Stimulated activated CD4-positive, alpha-beta T cell treated with anti-CD3 and anti-CD28 coated beads, Interleukin-15, amount 100 ng/mL, for 1 hour (primary cell): ENCODE measurements at places on chromosomes 6 and 20.

DNA sequence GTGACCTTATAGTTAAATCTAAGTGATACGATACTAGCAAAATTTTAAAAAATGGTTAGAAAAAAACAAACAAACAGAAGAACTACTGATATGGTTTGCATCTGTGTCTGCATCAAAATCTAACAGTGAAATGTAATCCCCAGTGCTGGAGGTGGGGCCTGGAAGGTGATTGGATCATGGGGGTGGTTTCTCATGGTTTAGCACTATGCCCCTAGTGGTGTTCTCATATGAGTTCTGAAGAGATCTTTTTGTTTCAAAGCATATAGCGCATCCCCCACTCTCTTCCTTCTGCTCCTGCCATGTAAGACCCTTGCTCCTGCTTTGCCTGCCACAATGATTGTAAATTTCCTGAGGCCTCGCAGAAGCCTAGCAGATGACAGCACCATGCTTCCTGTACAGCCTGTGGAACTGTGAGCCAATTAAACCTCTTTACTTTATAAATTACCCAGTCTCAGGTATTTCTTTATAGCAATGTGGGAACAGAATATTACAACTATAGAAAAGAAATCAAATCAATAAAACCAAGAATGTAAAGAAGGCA, 5.4 kb downstream of the FBXL4 start:
- no peak for DNase-seq

DNA sequence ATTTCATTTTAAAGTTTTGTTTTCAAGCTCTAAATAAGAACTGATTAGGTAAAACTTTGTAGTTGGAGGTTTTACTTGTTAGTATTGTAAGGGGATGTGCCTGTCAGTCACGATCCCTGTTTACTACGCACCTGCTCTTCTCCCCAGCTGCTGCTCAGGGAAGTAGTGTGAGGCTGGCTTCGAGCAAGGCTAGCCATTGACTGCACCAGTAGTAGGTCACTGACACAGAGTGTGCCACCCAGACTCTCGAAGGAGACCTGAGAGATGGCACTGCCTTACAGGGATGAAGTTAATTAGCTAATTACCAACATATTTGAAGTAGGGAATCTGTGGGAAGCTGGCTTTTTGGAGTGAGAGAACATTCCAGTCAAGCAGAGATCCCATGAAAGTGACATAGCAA, 89.2 kb downstream of the DNAH8 start:
- no peak for DNase-seq

- DNase-seq = no peak
These were observed 36.1 kb downstream of the EFCAB8 start for GRCh38 chr20:32894711-32895355.

- DNase-seq = no peak
These were observed 2.8 kb upstream of the OOEP start for GRCh38 chr6:73372516-73372915.

DNA sequence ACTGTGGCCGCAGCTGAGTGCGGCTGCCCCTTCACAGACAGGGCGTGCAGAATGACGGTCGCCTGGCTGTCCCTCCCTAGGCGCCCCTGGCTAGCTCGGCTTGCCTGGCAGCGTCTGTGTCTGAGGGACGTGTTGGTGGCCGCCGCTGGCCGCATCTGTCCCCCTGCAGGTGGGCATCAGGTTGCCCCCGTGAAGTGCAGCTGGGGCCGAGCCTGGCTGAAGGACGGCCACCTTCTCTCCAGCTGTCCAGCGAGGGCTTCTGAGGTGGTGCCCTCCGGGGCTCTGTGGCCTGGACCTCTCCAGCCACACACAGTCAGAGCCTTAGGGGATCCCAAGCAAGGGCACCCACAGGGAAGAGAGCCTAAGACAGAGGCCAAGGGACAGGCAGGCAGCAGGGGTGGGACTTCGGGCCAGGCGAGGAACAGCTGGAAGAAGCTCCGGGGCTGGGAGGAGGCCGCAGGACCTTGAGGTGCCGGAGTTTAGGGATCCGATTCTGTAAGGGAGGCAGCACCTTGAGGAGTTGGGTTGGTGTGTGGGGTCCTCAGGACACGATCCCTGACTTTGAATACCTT, 89.0 kb upstream of the EPB41L1 start:
- DNase-seq = no peak

- DNase-seq = no peak
These were observed 118.9 kb upstream of the NHSL1 start for GRCh38 chr6:138618168-138618567.

- no peak for DNase-seq
These were observed 118.5 kb upstream of the JAG1 start for GRCh38 chr20:10792291-10792690.

- no peak for DNase-seq
These were observed 1.1 kb upstream of the USP49 start for GRCh38 chr6:41896281-41896680.

GRCh38 chr6:50891290-50891689, 72.6 kb downstream of the TFAP2B start:
- DNase-seq = no peak

DNA sequence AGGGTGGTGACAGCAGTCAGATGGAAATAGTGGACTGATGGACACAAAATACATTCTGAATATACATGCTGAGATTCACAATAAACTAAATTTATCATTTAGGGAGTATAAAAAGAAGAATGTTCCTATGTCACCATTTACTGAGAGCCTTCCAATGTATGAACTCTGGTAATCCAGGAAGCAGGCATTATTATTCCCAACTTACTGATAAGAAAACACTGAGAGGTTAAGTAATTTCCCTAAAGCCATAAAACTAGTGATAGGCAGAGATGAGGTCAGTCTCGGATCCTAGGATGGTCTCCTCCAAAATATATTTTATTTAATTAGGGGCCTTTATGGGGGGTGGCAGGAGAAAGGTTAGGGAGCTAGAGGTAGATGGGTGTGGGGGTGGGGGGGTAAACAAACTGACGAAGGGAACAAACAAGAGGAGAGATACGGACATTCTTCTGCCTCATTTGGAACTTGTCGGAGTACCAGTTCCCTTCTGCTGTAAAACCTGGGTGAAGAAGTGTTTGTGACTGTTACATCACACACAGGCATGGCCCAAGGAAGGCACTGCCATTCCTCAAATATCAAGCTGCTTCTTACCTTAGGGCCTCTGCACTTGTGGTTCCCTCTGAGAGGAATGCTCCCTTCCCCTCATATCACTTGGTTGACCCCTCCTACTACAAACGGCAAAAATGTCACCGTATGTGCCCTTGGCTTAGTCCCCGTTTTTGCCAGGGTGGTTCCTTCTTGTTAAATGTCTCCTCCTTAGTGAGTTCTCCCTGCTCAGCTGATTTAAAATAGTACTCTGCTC, 6.7 kb downstream of the SAYSD1 start:
- no peak for DNase-seq

- no peak for DNase-seq
These were observed 50.6 kb downstream of the SLC22A3 start for GRCh38 chr6:160398674-160399271.

DNA sequence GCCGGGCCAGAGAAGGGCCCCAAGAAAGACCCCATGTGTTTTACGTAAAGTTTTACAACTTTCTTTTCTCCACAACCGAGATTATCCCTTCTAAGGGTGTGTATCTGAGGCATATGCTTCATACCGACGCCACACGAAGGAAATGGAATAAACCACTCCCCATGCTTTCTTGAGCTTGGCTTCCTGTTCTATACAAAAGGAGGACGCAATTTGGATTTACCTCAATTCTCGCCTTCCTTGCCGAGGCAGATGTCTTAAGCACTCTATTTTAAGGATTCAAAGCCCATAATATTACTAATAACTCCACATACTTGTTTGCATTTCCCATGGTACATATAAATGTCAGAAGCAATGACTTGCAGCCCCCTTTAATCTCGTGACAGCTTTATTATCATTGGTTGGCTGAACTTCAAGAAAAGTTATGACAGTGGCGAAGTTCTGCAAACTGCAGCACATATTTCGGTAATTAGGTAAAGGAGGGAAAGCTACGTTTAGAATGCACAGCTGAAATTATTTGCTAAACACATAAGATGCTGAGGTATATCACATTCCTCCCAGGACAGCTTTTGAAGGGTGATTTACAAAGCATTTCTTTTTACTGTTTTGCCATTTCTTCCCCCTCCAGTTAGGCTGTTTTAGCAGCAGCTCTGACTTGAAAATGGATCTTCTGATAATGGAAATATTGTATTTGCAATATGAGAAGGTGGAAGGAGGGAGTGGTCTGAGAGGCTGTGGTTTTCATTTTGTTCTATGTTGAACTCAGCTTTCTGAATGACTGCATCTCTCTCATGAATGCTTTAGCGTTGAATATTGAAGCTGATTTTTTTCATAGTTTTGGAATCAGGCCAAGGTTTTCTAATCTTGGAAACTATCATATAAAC, 330.5 kb downstream of the EPHA7 start:
- DNase-seq = no peak

DNA sequence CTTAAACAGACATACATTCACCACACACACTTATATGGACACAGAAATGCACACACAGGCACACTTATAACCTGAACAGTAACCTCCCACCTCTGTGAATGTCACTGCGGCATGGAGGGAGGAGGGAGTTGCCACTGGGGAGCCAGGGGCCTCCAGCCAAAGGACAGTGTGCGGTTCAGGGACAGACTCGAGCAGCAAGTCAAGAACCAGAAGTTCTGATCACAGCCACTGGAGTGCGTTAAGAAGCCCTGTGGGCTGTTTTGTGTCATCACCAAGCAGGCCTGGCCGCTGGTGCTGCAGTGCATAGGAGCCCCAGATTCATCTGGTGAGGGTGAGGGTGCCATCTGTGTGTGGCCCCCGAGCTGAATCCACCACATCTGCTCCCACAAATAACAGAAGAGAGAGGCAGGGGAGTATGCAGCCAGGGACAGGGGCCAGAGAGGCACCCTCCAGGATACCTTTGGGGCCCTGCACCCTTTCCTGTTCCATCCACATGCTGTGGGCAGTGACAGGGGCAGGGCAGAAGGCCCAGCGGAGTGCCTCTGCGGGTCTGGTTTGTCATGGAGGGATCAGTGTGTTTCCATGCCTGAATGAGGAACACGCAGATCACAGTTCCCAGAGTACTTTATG, 20.3 kb downstream of the SYNDIG1 start:
- no peak for DNase-seq

- DNase-seq = no peak
These were observed 44.8 kb downstream of the AGPAT4 start for GRCh38 chr6:161228921-161229591.

DNA sequence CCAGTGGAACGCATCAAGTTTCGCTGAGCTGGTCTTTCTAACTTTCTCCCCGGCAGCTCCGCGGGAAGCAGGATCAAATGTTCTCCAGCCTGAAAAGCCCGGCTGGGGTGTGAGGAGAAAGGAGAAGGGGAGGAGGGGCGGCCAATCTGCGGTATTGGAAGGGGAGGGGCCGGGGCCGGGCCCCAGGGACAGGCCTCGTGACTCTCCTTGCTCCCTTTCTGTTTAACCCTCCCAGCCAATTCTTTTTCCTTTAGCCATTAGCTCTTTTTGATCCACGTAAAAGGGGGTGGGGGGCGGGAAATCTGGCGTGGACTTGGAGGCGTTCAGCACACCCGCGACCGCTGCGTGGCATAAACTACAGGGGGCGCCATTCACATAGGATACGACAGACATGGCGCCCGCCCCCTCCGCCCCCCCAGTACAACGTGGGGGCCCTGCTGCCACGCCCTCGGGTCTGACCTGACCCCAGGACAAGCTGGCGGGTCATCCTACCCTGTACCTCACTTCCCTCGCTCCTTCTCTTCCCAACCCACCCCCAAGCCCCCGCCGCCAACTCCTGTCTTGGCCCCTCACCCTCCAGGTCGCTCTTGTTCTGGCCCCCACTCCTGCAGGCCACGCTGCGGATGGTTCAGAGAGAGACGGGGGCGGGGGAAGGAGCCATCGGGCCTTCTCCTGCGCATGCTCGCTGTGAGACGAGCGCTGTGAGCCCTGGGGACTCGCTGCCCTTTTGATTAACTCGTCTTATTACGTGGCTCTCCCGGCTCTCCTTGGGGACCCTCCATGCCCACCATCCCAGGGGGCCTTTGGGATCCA, 7.8 kb upstream of the MDGA1 start:
- peak; percentile 45 for DNase-seq

DNA sequence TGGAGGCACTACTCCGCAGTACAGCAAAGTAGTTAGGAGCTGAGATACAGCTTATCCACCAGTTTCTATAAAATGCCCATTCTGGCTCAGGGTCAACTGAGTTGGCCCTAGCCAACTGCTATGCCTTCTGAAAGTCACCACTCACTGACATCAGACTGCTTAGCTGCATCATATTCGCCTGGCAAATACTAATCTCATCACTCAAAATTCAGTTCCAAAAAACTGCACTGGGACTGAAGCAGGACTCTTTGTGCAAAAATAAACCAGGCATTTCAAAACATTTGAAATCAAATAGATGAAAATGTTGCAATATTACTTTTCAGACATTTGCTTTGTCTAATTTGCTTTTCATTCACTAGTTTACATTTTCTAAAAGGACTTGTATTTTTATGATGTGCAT, 230.0 kb downstream of the ALDH8A1 start:
- DNase-seq = no peak

DNA sequence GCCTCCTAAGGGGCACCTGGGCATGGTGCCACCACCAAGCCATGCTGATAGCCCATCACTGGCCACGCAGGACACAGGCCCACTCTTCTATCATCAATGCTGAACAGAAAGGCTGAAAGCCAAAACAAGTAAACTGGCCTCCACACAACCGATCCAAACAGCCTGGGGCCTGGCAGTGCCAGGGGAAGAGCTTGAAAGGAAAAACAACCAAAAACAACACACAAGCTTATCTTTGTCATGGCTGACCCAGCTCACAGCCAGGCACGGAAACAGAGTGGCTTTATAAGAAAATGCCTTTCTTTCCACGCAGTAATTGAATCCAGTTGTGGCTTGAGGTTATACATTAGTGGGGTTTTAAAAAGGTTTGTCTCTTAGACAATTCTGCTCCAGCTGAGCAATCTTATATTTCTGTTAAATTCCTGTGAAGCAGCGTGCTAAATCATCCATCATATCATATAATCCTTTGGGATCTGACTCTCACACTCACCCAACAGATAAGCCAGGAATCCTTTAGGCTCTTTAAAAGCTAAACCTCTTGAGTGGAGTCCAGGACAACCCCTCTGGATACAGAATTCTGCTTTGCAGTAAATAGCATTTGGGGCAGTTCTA, 65.4 kb upstream of the SLC22A16 start:
- no peak for DNase-seq

- DNase-seq = no peak
These were observed 34.1 kb downstream of the SERPINB1 start for GRCh38 chr6:2807342-2808090.

DNA sequence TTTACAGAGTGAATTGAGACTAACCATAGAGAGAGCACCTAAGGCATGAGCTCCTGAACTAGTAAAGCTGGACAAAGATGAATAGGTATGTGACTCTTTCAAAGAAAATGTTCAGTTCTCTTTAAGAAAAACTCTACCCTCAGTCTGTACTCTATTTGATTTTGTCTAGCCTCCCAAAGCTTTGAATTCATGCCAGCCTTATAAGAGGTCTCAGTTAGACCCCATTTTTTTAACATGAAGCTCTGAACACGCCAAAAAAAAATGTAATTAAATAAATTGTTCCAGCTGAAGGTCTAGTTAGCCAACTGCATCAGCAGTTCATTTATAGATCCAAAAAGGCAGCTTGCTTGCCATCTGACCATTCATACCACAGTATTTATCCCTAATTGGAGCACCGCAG, 71.6 kb downstream of the COL9A1 start:
- no peak for DNase-seq

GRCh38 chr20:3731944-3732326, 550 bp upstream of the HSPA12B start:
- no peak for DNase-seq
